ENCODE measurements at places on chromosomes 4 and X. TPM values are rescaled to one million over a fixed set of nuclear protein-coding genes. Genes with fewer than 3 reads are reported as not detected.

NDST4 gene
- not detected for polyA plus RNA-seq

TENM3 gene
- 0.70 TPM for polyA plus RNA-seq

FAM149A gene
- 14.5 TPM for polyA plus RNA-seq

GRCh38 chrX:6067600-6067999 lies 161.1 kb downstream of the NLGN4X start:
- no peaks in the 10 kb centered on the region for H3K4me1 ChIP-seq
- DNase-seq, result no peak
- H3K27ac ChIP-seq, result no peak overlapping the region
- no peak overlapping the region for H3K4me3 ChIP-seq

GRCh38 chr4:35228313-35228712 lies 1016.0 kb downstream of the ARAP2 start:
- no peaks in the 10 kb centered on the region for H3K4me1 ChIP-seq
- H3K27me3 ChIP-seq, result no peaks in the 10 kb centered on the region

Measured in liver (tissue), 10 donors.